GM12878 (cell line): ENCODE measurements at places on chromosomes 16 and 17.
A peak's percentile ranks its signal among the peaks of the same experiment; 100 is the strongest.

GRCh38 chr16:67447508-67448076 lies 16.7 kb downstream of the HSD11B2 start:
- DNase-seq = peak; percentile 15

GRCh38 chr17:42677921-42678781 lies 1.4 kb upstream of the PLEKHH3 start:
- DNase-seq = no peak

DNA sequence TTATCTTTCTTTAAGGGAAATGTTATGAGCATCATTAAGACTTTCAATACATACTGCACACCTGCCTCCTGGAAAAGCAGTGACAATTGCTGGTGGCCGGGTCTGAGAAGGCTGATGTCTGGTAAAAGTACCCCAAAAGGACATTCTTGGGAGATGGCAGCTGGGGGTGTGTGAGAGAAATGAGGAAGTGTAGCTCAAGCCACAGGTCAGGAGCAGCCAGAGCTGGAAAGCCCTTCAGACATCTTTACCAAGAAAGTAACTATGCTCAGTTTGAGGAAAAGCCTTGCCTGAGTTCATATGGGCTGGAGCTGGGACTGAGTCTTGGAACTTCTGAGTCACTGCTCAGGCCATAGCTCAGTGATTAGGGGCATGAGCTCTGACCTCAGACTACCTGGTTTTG lies 94.7 kb upstream of the N4BP1 start:
- no peak for DNase-seq

DNA sequence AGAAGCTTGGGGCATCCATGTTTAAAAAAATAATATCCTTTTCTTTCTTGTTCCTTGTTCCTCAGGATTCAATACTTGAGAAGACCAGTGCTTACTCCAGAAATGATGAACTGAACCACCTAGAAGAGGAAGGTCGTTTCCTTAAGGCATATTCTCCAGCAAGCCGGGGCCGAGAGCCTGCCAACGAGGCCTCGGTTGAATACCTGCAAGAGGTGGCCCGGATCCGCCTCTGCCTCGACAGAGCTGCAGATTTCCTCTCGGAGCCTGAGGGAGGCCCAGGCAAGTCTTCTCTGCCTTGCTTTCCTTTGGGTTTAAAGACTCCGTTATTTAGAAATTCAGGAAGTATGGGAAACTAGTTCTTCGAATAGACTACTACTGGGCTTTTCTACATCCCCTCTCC lies 42.5 kb upstream of the ENDOV start:
- DNase-seq = no peak

DNA sequence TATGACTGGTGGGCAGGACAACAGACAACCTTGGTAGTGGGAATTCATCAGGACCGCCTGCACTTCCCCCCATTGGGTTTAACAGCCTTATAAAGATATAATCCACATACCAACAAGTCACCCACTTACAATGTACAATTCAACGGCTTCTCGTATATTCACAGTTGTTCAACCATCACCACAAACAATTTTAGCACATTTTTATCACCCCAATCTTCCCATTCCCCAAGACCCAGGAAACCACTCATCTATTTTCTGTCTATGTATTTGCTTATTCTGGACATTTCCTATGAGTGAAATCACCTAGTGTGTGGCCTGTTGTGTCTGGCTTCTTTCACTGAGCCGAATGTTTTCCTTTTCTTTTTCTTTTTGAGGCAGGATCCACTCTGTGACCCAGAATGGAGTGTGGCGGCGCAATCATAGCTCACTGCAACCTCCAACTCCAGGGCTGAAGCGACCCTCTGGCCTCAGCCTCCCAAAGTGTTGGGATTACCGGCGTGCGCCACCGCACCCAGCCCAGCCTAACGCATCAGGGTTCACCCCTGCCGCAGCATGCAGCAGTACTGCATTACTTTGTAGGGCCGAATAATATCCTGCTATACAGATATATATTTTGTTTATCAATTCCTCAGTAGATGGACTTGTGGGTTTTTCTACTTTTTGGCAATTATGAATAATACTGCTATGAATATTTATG lies 10.9 kb downstream of the ANKS3 start:
- no peak for DNase-seq

- no peak for DNase-seq
Observed at GRCh38 chr17:8039611-8040168, 831 bp downstream of the ALOX15B start.

DNA sequence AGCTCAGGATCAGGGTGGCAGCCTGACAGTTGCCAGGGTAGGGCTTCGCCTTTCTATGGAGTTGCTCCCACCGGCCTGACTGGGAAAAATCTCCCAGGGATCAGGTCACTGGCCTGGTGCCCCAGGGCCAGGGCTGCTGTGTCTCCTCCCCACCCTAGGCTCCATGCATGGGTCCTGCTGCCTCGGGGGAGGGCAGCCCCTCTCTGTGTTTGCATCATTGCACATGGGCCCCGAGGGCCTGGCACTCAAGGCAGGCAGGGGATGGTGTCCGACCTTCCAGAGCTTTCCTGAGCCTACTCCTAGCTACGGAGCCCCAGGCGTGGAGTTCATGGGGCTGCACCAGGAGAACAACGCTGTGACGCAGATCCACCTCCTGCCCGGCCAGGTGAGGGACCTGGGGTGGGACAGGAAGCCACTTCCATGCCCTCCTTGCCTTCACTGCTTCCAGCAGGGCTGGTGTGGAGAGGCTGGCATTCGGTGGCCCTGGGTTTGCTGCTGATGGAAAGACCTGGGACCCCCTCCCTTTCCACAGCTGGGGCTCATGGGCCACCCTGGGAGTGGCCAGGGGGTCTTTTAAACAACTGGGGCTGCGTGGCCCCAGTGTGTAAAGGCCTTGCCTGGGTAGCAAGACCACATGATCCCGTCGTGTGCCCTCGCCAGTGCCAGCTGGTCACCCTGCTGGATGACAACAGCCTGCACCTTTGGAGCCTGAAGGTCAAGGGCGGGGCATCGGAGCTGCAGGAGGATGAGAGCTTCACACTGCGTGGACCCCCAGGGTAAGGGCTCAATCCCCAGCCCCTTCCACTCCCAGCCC lies 29.5 kb upstream of the MYO15B start:
- no peak for DNase-seq

- DNase-seq = no peak
Observed at GRCh38 chr16:84937196-84938005, 73.9 kb downstream of the ZDHHC7 start.

- DNase-seq = no peak
Observed at GRCh38 chr17:39576187-39576586, 31.5 kb downstream of the NEUROD2 start.

- no peak for DNase-seq
Observed at GRCh38 chr17:72240333-72240732, 119.5 kb downstream of the SOX9 start.

GRCh38 chr17:79202480-79202879 lies 127.9 kb downstream of the ENGASE start:
- DNase-seq = no peak

- no peak for DNase-seq
Observed at GRCh38 chr16:23107936-23108335, 41.3 kb downstream of the USP31 start.

DNA sequence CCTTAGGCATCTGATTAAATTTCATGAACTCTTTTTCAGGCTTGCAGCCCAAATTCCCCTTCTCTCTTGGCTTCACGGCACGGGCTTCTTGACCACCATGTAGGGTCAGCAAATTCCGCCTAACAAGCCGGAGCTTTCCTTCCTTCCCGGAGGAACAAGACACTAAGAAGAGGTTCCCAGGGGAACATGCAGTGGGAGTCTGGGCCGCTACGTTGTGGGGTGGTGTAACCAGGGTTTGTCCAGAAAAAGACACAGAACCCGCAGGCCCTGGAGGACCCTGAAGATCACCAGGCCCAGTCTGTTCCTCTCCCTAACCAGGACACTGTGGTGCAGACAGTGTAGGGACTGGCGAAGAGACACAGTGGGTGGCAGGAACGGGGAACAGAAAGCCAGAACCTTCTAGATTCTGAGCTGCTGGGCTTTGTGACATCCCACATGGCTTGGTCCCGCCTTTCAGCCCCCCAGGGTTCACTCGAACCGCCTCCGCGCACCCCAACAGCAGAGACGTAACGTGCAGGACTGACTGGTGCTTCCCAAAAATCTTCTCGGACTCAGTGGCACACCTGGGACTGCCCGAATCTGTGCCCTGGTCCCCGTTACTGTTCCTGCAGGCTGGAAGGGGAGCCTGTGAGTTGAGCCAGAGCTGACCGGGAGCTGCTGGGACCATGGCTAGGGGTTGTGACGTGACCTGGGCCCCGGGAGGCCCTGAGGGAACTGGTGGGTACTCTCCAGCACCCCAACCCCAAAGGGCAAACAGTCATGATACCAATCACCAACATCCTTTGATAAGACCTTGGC lies 55.2 kb downstream of the TBC1D16 start:
- DNase-seq = no peak

GRCh38 chr16:3444032-3444388 lies 530 bp downstream of the NAA60 start:
- DNase-seq = no peak

DNA sequence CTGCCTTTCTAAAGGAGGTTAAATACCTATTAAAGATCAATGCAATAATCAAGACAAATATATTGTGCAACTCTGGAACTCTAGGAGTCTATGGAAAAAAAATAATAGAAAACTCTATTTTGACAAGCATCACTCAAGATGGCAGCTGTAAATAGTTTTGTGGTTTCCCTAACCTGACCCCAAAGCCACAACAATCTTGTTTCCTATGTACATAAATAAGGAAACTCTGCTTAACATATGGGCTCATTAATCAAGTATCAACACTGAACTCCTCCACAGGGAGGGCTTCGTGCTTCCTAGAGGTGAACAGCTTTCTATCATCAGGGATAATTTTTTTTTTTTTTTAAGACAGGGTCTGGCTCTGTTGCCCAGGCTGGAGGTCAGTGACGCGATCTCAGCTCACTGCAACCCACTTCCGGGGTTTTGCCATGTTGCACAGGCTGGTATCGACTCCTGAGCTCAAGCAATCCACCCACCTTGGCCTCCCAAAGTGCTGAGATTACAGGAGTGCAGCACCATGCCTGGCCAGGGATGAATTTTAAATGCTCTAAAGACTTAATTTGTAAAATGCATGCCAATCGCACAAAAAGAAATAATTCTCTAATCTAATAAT lies 42.5 kb downstream of the ARHGAP17 start:
- DNase-seq = no peak

- no peak for DNase-seq
Observed at GRCh38 chr16:68685685-68686478, 40.8 kb downstream of the CDH3 start.

- peak; percentile 73 for DNase-seq
Observed at GRCh38 chr17:48510761-48511604, 19.8 kb downstream of the HOXB1 start.

DNA sequence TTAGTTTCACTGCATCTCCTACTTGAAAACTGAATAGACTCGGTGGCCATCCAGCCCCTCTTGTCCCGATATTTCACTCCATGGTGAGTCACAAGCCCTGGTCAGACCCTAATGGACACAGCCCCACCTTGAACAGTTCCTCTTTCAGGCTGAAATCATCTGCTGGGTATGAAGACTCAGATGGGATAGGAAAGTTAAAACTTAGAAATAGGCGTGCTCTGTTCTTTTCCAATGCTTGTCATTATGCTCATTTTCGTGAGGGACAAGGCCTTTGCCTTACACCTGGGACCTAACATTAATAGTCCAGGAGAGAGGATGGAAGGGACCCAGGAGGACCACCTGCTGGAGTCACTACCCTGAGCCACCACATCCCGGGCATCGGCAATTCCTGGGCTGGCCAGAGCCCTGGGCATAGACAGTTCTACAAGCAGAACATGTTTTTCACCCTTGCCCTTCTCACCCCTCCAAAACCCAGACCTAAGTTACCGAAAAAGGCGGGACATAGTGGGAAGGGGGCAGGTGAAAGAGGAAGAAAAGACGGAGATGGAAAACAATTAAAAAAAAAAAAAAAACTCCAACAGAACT lies 278.3 kb downstream of the SOX9 start:
- no peak for DNase-seq

DNA sequence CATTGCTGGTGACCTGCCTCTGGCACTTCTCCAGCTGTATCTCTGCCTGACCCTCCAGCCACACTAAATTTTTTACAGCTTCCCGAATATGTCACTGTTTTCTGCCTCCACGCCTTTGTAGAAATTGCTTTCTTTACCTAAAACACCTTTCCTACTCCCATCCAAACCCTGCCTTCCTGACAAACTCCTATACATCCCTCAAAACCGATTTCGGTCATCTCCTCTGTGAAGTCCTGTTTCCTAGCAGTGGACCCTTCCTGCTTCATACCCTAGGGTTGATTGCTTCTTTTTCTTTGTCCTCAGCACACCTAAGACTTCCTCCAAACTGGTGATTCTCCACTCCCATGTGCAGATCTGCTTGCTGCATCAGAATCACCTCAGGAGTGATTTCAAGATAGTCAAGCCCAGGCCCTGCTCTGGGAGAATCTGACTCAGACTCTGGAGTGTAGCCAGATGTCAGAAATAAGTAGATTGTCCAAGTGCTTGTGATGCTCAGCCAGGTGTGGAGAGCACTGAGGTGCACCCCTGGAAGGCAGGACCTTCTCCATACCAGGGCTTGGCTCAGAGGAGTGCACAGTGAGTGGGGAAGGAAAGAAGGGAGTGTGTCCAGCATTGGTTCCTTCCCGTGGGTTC lies 184.2 kb downstream of the COPRS start:
- DNase-seq = no peak
